NCI-H2081 (cell line): ENCODE measurements at places on chromosomes 11 and 22.

DNA sequence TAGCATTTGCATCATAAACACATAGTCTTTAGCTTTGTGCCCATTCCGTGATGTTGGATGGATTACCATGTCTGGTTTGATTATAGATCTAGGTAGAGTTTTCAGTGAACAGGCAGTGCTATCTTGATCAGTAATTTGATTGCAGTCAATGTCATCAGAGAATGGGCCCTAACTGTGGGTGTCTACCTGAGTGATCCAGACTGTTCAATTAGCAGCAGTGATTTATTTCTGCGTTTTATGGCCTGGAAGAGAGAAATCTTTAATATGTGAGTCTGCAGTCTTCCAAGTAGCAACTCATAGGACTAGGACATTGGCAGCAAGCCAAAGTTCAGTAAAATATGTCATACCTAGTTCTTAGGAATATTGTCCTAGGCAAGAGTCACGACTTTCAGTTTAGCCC is 80.3 kb downstream of the CASP12 start:
- DNase-seq: no peak

- no peak for DNase-seq
Measured at GRCh38 chr11:18791969-18792628, 501 bp upstream of the PTPN5 start.

DNA sequence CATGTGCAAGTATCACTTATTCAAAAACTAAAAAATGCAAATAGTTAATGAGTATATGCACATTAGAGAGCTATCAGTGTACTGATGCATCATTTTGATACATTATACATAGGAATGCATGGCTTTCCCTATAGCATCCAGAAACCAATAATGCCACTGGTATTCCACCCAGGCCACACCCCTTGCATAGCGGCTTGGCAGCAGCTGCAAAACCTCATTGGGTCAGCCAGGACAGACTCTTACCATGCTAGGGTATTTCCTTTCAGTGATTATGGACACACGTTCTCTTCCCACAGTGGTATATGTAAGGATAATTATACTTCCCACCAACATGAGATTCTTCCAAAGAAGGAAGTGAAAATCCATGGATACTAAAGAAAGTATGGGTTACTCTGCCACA is 145.9 kb upstream of the PITPNB start:
- no peak for DNase-seq

DNA sequence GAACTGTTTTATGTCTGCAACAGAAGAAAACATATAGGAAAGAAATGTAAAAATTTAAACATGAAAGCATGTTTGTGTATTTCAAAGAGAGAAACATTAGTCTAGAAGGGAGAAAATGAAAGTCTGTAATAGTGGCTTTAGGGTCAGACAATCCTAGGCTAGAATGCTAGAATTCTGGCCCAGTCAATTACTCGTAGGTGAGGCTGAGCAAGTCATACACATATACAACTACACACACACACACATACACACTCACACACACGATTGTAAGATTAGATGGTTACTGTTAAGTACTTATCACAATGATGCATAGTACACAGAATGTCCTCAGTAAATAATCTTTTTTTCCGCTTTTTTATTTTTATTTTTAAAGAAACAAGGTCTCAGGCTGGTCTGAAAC is 37.7 kb upstream of the PCF11 start:
- DNase-seq: no peak

GRCh38 chr22:24144056-24144777 is 37.1 kb upstream of the SUSD2 start:
- DNase-seq: no peak
